ENCODE measurements at places on chromosomes 6 and 20.
A peak's percentile ranks its signal among the peaks of the same experiment; 100 is the strongest.

DNA sequence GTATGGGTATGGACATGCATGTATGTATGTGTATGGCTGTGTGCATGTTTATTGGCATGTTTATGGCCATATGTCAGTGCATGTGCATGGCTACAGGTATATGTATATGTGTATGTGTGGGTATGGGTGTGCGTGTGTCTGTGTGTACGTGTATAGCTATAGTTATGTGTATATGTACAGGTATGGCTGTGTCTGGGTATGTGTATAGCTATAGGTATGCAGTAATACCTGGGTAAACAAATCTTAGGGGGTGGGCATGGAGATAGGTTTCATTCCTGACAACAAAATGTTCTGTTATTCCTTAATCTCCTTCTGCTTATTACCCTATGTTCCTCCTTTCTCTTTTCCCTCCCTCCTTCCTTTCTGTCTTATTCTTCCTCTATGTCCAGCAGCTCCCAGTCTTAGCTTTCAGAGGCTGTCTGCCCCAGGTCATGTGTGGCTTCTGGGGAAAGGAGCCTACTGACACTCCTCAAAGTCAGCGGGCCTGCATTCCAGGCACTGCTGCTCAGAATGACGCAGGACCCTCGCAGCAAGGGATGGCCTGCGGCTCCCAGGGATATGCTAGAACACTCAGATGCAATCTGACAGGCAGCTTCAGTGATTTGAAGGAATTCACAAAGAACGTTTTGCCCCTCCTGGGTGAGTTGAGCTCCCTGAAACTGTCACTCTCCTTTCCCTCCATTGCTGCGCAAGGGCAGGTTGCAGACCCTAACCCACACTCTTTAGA lies 139.3 kb upstream of the PHACTR1 start:
- no peak for DNase-seq

- peak; percentile 5 for DNase-seq
Measured at GRCh38 chr20:59400708-59401107, 100.3 kb downstream of the EDN3 start.

DNA sequence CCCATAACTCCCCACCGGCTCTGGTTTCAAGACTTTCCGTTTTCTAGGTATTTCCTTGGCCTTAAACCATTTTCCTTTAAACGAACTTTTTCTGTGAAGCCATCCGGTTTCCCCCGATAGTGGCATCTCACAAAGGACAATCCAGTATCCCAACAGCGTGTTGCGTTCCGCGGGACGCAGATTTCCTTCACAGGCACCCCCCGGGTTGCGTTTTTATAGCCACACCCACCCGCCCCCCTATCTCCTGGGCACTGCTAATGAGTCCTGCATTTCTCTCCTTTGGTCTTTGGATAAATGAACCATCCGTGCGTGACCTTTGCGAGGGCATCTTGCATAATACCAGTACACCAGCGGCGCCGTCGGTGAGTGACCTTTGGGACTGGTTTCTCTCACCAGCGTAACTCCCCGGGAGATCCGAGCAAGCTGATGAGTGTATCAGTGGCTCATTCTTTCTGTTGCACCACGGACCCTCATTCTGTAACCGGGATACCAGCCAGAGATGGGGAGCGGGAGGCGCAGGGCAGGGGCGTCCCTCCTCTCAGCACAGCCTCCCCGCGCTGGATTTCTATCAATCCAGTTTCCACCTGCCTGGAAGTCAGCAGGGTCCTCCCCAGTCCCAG lies 586 bp upstream of the NQO2 start:
- no peak for DNase-seq

GRCh38 chr6:36336779-36337241 lies at the start of gene BNIP5:
BNIP5 (minus strand) TSS chr6:36336888; CDS start chr6:36330690, 6,198 bp downstream.
- no peak for DNase-seq

DNA sequence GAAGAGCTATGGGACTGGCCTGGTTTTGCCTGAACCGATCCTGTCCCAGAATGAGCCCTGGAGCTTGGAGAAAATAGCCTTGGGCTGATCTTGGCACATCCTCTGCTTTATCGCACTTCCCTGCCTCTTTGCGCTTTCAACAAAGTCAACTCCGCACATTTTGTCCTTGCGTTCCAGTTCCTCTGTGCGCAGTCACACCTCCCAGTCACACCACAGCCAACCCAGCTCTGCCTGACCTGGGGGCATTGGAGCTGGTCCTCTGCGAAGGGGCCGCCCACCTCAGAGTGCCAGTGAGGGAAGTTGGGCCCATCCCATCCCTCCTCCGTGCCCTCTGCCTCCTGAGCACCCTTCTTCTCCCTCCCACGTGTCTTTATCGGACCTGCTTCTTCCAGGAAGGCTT lies 16.9 kb upstream of the UQCC2 start:
- no peak for DNase-seq

DNA sequence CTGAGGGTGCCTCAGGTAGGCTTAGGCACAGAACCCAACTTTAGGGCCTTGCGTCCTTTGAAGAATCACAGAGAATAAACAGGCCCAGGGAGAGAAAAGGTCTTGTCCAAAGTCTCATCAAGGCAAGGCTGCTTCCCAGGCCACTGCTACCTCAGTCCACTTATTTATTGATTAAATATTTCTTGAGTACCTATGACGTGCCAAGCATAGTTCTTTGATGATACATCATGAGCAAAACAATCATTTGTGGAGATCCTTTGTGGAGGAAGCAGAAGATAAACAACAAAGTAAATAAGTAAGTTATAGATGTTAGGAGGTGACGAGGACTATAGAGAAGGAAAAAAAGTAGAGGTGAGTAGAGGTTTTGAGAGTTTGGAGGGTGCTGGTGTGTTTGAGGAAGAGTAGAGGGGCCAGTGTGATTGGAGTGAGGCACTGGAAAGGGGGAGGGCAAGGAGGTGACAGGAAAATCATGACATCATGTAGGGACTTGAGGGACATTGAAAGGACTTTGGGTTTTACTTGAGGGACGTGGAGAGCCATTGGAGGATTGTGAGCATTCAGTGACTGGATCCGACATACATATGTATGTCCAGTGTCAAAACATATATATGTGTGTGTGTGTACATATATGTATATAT lies 14.1 kb upstream of the CHMP4B start:
- DNase-seq: no peak

GRCh38 chr20:4011226-4011975 lies 4.0 kb downstream of the RNF24 start:
- no peak for DNase-seq

GRCh38 chr6:83574783-83575182 lies 62.4 kb downstream of the PRSS35 start:
- no peak for DNase-seq

- DNase-seq: no peak
Measured at GRCh38 chr6:25601800-25602673, 50.0 kb upstream of the SCGN start.

- no peak for DNase-seq
Measured at GRCh38 chr6:46963626-46964025, 41.9 kb upstream of the ADGRF5 start.

GRCh38 chr6:116562614-116563013 lies 8.7 kb upstream of the RWDD1 start:
- no peak for DNase-seq

DNA sequence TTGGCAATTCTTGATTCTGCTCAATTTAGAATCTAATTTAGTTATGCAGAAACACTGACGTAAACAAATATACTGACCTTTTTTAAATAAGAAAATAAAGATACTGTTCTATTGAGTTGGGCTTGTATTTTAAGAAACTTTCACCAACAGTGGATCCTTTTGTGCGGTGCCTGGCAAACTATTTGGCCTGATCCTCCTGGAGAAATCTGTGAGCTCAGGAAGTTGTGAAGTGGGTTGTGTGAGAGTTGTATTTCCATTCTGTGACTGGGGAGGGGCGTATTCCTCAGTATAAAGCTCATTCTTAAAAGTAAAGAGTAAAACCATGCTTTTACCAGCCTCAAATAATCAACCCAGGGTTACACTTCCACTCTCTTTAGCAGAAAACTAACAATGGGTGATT lies 85.6 kb downstream of the SEL1L2 start:
- no peak for DNase-seq

DNA sequence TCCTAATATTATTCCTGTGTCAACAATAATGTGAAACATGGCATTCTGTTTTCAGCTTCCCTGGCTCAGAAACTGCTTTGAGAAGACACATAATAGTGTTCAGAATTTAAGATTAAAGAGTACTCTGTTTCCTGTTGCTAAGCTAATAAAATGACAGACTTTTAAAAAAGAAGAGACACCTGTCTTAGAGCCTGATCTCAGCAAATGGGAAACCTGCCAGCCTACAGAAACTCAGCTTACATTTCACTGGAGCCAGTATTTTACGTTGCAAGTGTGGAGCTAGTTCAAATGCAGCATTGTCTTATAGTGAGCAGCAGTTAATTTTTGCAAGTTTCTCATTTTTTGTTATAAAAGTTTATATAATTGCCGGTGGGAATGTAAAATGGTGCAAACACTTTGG lies 28.8 kb downstream of the KIZ start:
- DNase-seq: no peak

GRCh38 chr6:126475449-126475848 lies 135.5 kb downstream of the CENPW start:
- DNase-seq: no peak

- no peak for DNase-seq
Measured at GRCh38 chr6:8080362-8081151, 16.4 kb upstream of the BLOC1S5 start.

DNA sequence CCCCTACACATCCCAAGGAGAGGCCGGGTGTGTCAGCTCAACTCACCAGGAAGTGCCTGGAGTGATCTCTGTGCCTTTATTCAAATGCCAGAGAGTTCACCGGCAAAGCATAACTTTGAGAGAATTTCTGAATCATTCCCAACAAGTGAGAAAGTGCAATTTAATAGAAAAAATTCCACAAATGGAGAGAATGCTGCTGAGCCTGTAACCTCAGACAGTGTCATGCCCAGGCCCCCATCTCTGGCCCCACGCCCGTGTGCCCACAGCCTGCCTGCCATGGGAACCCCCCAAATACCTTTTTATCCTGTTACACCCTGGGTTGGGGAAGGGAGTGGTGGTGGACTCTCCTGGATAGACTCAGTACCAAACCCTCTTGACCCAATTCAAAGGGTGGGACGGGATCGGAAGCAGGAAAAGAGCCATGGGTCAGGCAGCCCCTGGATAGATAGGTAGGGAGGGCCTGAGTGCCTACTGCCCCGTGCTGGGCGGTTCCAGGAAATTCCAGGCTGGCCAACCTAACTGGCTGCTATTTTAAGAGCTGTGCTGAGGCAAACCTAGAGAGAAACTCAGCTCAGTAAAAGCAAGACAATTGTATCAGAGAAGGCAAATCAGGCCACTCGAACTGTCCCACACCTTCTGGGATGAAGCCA lies 179.0 kb upstream of the FOXA2 start:
- no peak for DNase-seq

DNA sequence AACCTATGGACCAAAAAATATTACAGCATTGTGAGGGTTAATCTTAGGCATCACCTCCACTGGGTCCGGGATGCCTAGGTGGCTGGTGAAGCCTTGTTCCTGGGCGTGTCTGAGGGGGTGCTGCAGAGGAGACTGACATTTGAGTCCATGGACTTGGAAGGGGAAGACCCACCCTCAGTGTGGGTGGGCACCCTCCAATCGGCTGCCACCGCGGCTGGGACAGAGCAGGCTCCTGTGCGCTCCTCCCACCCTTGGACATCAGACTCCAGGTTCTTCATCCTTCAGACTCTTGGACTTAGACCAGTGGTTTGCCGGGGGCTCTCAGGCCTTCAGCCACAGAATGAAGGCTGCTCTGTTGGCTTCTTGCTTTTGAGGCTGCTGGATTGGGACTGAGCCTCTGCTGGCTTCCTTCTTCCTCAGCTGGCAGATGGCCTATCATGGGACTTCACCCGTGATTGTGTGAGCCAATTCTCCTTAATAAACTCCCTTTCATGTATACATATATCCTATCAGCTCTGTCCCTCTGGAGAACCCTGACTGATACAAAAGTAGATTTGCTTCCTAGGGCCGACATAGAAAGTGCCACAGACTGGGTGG lies 113.1 kb downstream of the TTLL2 start:
- no peak for DNase-seq

GRCh38 chr20:14337400-14338171 lies at the start of gene FLRT3:
FLRT3 (minus strand) TSS chr20:14337612; CDS start chr20:14327506, 10,106 bp downstream.
- no peak for DNase-seq

GRCh38 chr6:32689531-32690501 lies 23.4 kb upstream of the HLA-DQB1 start:
- no peak for DNase-seq
